AG08396 (cell line): ENCODE measurements at places on chromosomes 16 and 17.
A peak's percentile ranks its signal among the peaks of the same experiment; 100 is the strongest.

DNA sequence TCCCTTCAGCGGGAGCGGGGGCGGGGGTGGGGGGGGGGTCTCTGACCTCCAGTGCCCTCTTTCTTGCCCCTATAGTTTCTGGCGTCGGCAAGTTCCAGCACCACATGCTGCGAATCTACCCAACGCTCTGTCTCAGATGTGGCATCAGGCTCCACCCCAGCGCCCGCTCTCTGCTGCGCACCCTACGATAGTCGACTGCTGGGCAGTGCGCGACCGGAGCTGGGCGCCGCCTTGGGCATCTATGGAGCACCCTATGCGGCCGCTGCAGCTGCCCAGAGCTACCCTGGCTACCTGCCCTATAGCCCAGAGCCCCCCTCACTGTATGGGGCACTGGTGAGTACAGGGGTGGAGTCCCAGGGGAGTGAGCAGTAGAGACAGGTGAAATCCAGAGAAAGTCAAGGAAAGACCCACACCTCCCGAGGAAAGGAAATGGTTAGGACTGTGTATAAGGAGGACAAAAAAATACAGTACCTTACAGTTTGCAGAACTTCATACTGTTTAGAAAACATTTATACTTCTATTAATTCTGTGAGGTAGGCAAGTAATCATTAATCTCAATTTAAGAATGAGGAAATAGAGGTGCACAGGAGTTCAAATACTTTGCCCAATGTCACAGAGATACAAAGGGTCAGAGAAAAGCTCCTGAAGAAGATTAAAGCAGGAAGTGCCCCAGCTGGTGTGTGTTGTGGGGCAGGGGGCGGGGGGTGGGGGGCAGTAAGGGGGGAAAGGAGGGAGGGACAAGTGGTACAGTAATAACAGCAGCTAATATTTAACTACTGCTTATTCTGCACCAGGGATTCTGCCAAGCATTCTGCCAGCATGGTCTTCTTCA is 2.5 kb downstream of the IRX6 start:
- DNase-seq = no peak

- peak; percentile 75 for DNase-seq
These were observed 6.2 kb upstream of the DUSP14 start for GRCh38 chr17:37483311-37484039.

- no peak for DNase-seq
These were observed 117.7 kb upstream of the WSCD1 start for GRCh38 chr17:5952518-5952917.

GRCh38 chr17:49132317-49132698 is 261 bp upstream of the B4GALNT2 start:
- DNase-seq = no peak

GRCh38 chr17:62804822-62805221 is 3.3 kb downstream of the MARCHF10 start:
- no peak for DNase-seq

- no peak for DNase-seq
These were observed 239.5 kb downstream of the GSG1L start for GRCh38 chr16:27824006-27824405.

- DNase-seq = no peak
These were observed 75.9 kb upstream of the TNRC6C start for GRCh38 chr17:77882481-77883212.

- DNase-seq = no peak
These were observed 36.2 kb upstream of the MAP3K14 start for GRCh38 chr17:45353043-45353442.

GRCh38 chr16:8676737-8677375 is 2.4 kb downstream of the ABAT start:
- no peak for DNase-seq

- DNase-seq = peak; percentile 38
These were observed 108.1 kb downstream of the SNX11 start for GRCh38 chr17:48215583-48216139.

DNA sequence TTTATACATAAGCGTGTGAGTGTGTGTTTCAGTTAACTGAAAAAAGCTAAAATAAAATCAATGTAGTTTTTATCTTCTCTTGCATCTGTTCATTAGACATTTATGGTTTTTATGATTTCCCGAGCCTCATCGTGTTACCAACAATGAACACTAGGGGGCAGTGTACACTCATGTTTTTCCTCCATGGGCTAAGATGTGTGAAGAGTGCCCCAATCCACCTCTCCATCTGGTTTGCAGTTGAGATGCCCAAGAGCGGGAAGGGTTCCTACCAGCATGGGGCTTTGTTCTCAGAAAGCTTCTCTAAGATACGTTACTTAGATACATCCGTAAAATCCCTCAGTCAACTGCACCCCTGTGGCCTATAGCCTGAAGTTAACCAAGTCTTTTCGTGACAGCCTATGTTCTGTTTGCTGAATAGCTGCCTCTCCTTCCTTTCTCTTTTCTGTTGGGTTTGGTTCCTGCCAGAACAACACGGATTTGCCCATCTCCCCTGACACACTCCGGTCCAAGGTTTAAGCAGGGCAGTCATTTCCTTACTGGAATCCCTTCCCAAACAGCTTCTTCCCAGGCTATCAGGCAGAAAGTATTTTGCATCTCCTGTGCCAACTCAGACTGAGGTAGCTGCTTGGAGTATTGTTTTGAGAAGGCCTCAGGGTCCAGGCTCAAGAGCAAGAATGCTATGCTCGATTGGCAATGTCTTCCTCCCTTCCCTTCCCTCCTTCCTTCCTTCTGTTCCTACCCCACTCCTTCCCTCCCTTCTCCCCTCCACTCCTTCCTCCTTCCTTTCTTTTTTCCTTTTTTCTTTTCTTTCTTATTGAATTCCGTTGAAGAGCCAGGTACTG is 12.9 kb upstream of the ELAC2 start:
- DNase-seq = peak; percentile 53

GRCh38 chr17:68878226-68878885 is 76.8 kb downstream of the ABCA8 start:
- DNase-seq = no peak

DNA sequence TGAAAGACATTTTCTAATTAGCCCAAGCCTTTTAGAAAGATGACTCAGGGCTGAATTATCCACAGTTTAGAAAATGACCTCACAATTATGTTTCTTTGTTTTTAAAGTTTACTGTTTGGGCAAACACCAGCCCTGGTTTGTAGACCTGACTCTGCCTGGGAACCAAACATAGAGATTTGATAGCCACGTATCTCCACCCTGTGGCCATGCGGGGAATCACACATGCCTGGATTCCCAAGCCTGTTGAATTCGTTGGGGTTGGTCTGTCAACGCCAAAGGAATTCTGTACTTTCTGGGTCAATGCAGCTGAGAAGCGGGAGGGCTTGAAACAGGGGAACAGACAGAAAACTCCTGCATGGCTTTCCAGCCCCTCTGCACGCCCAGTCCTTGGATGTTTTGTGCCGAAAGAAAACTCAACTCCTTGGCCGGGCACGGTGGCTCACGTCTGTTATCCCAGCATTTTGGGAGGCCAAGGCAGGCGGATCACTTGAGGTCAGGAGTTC is 26.9 kb downstream of the CD300A start:
- DNase-seq = peak; percentile 70

- no peak for DNase-seq
These were observed 1.9 kb upstream of the CBLN1 start for GRCh38 chr16:49283376-49284049.

GRCh38 chr17:56822725-56823124 is 11.0 kb downstream of the C17orf67 start:
- DNase-seq = no peak

DNA sequence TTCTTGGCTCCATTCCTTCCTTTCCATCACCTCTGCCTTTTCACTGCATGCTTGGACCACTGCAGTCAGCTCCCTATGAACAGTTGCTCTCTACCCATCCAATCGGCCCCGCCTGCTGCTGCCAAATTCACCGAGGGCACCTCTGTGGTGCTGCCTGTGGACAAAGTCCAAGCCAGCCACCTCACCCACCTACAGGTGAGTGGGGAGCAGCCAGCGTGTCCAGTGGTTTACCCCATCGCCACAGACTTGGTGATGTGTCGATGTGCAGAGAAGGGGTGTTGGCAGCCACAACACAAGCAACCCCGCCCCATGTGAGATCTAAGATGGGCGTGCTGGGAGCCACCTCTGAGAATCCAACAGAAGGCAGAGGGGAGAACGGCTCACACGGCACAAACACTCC is 43.7 kb upstream of the STH start:
- no peak for DNase-seq

GRCh38 chr16:54102888-54103866 is 183.4 kb downstream of the IRX3 start:
- DNase-seq = no peak

GRCh38 chr16:68351991-68352431 is 41.2 kb downstream of the PRMT7 start:
- DNase-seq = no peak

GRCh38 chr17:62664336-62665120 is 37.1 kb downstream of the MRC2 start:
- DNase-seq = no peak

GRCh38 chr16:53693320-53693719 is 10.3 kb downstream of the RPGRIP1L start:
- DNase-seq = no peak

- DNase-seq = peak; percentile 77
These were observed 1.5 kb downstream of the LRRC3C start for GRCh38 chr17:39928858-39929645.

- DNase-seq = peak; percentile 54
These were observed 23.5 kb downstream of the TBX4 start for GRCh38 chr17:61475726-61476125.

GRCh38 chr17:73720187-73720834 is 76.1 kb upstream of the SDK2 start:
- DNase-seq = no peak

- no peak for DNase-seq
These were observed 330.7 kb upstream of the ASIC2 start for GRCh38 chr17:33623841-33624240.

DNA sequence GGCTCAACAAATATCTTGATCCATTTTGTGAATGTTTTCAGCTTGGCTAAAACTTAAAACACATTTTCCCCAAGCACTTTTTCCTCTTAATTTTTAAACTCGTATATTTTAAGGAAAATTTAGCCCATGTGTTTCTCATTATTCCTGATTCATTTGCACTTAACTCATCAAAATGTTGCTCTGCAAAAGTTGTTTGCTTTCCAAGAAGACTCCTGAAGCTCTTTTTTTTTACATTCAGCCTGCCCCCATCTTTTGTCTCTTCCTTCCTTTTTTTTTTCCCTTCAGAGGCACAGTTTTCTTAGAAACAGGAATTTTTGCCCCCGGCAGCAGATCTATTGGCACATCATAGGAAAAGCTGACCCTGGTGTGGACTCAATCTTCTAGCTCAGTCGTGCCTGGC is 155.0 kb upstream of the SALL1 start:
- DNase-seq = no peak

DNA sequence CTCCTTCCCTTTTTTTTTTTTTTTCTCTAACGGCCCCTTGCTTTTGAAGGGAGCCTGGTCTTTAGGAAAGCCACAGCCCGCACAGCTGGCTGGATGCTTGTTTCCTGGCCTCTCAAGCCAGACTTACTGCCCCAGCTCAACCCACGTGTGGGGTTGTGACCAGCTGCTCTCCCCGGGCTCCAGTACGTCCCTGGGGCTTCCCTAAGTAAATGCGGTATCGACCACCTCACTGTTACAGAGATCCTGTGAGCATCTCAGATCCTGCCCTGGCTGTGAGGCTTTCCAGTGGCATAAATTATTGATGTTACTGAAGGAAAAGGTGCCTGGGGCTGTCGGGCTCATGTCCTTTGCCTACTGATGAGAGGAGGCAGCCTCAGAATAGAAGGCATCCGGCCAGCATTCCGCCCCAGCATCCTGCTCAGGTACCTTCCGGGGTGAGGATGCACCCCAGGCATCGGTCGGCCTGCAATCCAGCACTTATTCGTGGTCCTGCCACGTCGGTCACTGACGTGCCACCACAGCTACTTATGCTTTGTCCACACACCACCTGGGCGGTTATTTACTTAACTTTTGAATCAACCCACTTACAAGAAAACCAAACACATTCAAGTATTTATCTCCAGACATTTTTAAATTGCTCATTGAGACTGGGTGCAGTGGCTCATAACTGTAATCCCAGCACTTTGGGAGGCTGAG is 9.6 kb downstream of the GPRC5B start:
- DNase-seq = no peak

DNA sequence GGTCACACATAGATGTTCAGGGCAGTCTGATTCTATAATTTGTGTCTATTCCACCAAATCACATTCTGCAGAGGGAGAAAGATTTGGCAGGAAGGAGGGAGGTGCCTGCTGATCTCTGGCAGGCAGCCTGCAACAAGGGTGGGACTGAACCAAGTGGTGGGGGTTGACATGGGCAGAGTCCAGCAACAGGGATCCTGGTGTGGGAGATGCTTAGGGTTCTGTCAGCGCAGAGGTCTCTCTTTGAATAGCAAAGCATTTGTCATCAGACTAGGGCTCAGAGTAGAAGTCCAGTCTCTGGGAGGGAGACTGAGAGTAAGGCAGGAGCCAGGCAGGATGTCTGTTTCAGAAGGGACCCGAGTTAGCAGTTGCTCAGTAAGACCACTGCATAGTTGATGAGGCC is 94.6 kb downstream of the UTP18 start:
- DNase-seq = no peak

DNA sequence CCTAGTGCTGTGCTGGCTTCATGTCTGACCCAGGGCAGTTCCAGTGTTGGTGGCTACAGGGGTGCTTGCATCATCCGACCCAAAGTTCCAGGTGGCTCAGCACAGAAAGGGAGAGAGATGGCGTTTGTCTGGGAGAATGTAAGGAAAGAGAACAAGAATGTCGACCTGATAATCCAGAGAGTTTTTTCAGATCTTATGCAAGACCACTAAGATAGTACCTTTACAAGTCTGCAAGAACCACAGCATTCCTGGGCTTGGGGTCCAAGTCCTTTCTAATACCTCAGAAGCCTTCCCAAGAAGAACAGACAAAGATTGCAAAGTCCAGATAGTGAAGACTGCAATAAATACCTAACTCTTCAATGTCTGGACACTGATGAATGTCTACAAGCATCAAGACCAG is 363.0 kb upstream of the TOM1L1 start:
- no peak for DNase-seq

GRCh38 chr16:71489122-71489521 is at the start of gene ZNF19:
Gene ZNF19, minus strand, starts transcription at chr16:71489324. Its CDS starts 7,210 bp downstream, at chr16:71482114.
- DNase-seq = no peak

DNA sequence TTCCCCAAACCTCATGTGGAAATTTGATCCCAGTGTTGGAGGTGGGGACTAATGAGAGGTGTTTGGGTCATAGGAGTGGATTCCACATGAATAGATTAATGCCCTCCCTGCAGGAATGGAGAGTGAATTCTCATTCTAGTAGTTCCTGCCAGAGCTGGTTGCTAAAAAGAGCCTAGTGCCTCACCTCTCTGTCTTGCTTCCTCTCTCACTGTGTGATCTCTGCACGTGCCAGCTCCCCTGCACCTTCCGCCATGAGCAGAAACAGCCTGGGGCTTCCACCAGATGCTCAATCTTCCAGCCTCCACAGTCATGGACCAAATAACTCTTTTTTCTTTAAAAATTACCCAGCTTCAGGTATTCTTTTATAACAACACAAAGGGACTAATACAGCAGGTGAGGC is 72.9 kb upstream of the CLEC3A start:
- no peak for DNase-seq

- DNase-seq = peak; percentile 28
These were observed 45.8 kb downstream of the VPS35L start for GRCh38 chr16:19601083-19601976.
